Activated CD4-positive, alpha-beta T cell treated with anti-CD3 and anti-CD28 coated beads, Interleukin-2, amount 50 U/mL, for 4 hours (primary cell): ENCODE measurements at places on chromosomes 6 and 20.

- no peak for DNase-seq
These were observed 695.5 kb upstream of the CHD6 start for GRCh38 chr20:42313704-42314103.

DNA sequence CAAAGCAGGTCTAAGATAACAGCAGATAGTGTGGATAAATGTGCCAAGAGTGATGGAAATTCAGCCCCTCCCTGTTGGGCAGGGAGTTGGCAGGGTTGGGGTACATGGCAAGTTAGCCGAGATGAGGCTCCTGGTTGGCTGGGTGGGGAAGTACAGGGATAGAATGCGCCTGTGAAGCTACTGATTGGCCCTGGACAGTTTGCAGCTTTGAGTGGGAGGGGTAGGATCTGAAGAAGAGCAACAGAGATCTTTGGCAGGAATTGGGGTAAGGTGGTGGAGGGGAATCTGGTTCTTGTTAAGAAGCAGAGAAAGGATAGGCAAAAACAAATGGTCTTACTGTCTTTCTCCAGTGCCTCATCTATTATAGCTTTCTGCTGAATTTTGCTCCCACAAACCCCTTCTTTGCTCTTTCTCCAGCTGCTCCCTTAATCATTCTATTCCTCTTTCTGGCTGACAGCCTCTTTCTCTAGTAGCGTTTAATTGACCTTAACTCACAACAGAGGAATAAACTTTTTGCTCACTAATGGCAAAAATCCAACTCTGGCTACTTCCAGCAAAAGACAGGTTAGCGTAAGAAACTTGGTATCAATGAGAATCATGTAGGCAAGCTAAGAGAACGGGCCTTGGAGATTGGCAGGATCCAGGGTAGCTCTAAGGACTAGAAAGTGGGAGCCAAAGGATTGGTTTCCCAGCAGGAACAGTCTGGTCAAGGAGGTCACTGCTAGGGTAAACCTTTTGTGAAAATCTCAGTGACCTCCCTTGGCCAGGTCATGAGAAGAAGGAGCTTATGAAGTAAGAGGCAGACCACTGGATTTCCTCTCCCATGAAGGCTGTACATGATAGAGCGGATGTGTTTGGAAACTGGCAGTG lies 86.3 kb upstream of the CARMIL1 start:
- no peak for DNase-seq

GRCh38 chr20:53425941-53426340 lies 167.7 kb downstream of the ZNF217 start:
- no peak for DNase-seq

GRCh38 chr6:155301867-155302266 lies 12.4 kb downstream of the TFB1M start:
- DNase-seq, result no peak

DNA sequence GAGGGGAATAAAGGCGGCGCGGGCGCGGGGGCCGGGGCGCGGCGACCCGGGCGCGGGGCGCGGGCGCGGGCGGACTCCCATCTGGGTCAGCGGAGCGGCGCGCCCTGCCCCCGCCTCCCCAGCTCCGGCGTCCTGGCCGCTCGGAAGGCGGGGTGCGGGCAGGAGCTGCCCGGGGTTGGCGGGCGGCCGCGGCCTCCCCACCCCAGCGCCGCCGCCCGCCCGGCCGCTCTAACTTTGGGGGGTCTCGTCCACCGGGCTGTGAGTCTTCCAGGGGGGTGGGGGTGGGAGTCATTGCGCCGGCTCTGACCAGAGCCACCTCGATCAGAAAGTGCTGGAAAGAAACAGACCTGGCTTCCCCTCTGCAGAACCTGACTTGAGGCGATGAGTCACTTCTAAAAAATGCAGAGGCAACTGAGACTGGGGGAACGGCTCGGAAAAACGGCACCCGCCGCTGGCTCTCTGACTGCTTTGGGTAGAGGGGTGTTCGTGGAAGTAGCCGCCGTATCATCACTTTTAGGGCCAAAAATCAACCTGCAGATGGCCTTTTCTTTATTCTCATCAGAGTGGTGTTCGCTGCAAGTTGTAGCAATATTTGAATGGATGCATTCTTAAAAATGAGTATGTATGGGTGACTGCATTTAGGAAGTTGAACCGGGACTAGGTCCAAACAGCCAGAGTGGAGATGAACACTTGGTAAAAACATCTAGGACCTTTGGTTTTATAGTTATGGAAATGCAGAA lies 667 bp downstream of the CAP2 start:
- no peak for DNase-seq

DNA sequence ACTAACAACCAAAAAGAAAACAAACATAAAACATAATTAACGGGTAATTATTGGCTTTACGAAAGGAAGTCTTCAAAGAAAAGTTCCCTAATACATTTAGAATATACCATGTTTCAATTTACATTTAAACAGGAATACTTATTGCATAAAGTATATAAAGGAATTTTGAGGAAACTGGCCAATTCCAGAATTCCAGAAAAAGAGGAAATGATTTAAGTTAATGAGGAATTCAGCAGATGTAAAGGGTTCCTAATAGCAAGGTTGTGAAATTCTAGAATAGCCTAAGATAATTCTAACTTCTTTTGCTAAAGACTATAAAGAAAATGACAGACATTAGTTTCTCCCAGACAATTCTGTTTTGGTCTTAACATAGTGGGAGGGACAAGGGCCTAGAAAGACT lies 35.0 kb downstream of the DTNBP1 start:
- DNase-seq, result no peak

- no peak for DNase-seq
These were observed 142.5 kb upstream of the SPACA1 start for GRCh38 chr6:87905101-87905641.

DNA sequence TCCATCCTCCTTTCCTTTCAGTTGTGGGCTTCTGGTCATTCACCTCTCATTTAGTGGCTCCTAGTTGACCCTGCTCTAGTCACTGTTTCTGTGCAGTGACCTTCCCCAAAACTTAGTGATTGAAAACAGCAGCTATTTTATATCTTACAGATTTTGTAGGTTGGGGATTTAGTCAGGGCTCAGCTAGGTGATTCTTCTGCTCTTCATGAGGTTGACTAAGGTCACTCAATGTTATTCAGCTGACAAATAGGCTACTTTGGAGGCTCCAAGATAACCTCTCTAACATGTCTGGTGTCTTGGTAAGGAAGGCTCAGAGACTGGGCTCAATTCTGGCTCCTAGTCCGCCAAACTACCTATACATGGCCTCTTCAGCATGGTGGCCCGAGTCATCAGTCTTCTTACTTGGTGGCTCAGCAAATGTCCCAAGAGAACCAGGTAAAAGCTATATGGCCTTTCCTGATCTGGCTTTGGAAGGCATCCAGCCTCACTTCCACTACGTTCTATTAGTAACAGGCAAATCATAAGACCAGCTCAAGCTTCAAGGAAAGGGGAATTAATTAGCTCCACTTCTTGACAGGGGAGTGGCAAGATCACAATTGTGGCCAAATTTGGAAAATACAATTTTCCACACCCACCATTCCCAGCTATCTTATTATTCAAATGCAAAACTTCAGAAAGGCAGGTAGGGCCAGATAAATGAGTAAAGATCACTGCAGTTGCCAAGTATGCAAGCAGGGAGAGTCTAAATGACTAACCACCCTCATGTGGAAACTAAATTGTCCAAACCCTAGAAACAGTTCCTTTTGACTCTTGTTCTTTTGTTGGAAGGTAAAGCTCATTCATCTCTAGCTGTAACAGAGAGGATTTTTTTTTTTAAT lies 50.5 kb upstream of the LTV1 start:
- no peak for DNase-seq

GRCh38 chr20:48703107-48703506 lies 124.7 kb downstream of the PREX1 start:
- DNase-seq, result no peak

DNA sequence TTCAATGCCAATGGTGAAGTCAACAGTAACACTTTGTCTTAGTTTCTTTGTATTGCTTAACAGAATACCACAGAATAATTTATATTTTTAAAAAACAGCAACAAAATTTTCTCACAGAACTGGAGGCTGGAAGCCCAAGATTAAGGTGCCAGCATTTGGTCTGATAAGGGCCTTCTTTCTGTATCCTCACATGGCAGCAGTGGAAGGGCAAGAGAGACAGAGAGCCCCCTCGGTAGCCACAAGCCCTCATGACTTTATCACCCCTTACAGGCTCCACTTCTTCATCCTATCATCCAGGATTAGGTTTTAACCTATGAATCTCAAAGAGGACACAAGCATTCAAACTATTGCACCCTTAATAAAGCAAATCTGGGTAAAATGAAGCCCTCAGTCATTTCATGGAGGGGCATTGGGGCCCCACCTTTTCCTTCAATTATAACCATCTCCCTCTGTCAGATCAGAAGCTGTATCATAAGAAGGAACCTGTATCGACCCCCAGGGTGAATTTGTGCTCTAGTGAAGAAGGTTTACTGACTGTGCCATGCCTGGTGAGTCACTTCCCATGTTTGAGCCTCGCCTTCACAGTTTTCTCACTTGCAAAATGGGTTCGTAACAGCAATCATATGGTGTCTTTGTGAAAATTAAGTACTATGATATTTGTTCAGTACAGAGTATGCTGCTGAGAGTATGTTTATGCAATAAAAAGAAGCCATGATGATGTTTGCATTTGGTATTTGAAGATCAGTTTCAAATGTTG lies 178.2 kb downstream of the LRFN2 start:
- no peak for DNase-seq

GRCh38 chr20:21739161-21739560 lies 33.7 kb downstream of the PAX1 start:
- no peak for DNase-seq

- no peak for DNase-seq
These were observed 10.8 kb upstream of the GUCA1A start for GRCh38 chr6:42162384-42162783.

DNA sequence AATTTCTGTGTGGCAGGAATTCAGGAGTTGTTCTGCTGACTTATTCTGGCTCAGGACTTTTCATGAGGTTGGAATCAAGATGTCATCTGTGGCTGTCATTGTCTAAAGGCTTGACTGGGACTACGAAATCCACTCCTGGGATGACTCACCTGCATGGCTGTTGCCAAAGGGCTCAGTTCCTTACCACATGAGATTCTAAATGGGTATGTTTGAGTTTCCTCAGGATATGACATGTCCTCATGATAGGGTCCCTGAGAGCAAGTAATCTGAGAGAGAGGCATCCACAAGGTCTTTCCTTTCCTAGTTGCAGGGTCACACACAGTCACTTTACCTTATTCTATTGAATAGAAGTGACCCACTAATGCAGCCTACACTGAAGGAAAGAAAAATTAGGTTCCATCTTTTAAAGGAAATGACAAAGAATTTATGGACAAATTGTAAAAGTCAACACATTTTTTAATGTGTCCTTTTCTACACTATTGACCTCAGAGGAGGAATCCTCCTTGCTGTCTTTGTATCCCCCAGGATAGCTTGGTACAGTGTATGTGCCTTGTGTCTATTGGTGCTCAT lies 1025.0 kb upstream of the GJE1 start:
- DNase-seq, result no peak

GRCh38 chr6:147161974-147162495 lies 42.2 kb upstream of the STXBP5 start:
- no peak for DNase-seq

GRCh38 chr6:27138406-27138805 lies 109.1 kb upstream of the PRSS16 start:
- DNase-seq, result no peak

GRCh38 chr20:43988867-43989266 lies 74.2 kb downstream of the TOX2 start:
- no peak for DNase-seq

GRCh38 chr6:109182578-109182977 lies 87.3 kb downstream of the CEP57L1 start:
- DNase-seq, result no peak

- DNase-seq, result no peak
These were observed at the start of gene NRSN2 for GRCh38 chr20:346640-347316. Gene NRSN2 (plus strand): TSS chr20:347111. CDS start chr20:349644, 2,533 bp downstream.

GRCh38 chr6:42419490-42420280 lies 32.0 kb downstream of the TRERF1 start:
- no peak for DNase-seq

GRCh38 chr6:139028215-139028657 lies 309 bp upstream of the ABRACL start:
- no peak for DNase-seq

DNA sequence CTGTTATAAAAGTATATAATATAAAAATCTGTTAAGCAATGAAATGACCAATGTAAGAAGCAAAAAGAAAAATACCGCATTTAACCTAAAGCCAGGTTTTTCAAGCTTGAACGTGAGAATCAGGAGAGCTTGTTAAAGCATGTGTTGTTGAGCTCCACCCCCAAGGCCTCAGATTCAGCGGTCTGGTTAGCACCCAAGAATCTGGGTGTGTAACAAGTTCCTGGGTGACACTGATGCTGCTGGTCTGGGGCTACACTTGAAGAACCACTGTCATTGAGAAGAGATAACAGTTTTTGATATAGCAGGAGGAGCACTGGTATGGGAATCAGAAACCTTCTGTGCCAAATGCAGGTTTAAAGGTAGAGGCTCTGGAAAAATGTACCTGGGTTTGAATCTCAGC lies 154.0 kb downstream of the ID4 start:
- no peak for DNase-seq

DNA sequence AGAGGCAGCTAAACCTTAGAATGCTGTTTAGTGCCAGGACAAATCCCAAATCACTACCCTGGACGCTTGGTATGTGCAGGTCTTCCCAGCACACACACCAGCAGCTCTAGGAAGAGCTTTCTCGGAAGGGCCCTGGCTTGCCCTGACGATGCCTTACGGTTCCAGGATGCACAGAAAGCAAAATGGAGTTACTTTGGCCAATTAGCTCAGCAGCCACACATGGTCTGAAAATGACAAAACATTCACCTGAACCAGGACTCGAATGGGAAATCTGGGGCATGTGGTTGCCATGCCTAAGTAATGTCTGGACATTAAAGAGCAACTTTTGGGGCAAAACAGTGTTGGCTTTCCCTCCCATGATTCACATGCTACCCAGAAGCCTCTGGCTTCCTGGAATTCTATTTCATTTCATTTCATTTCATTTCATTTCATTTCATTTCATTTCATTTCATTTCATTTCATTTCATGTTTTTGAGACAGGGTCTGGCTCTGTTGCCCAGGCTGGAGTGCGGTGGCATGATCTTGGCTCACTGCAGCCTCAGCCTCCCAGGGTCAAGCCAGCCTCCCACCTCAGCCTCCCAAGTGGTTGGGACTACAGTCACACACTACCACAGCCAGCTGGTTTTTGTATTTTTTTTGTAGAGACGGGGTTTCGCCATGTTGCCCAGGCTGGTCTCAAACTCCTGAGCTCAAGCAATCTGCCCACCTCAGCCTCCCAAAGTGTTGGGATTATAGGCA lies 153.3 kb downstream of the ZDHHC14 start:
- no peak for DNase-seq

DNA sequence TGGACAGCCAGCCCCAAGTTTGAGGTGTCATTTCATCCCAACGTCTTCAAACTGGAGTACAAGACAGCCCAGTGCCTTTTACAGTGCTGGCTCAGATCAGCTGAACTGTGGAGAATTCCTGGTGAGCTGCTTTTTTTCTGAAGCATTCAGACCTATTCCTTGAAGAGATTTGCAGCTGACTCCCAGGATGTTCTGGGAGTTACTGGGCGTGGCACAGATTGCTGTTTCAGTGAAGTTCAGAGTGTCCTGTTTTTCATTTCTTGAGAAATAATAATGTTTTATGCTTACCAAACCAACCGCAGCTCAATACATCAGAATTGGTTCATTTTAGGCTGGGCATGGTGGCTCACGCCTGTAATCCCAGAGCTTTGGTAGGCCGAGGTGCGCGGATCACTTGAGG lies 33.4 kb upstream of the SRPK1 start:
- DNase-seq, result no peak

GRCh38 chr6:75856902-75857301 lies 107.9 kb downstream of the MYO6 start:
- no peak for DNase-seq
